ENCODE measurements at places on chromosomes 1 and 21.

- DNase-seq: no peak
Observed at GRCh38 chr1:95731466-95731865, 497.5 kb downstream of the RWDD3 start.

- DNase-seq: no peak
Observed at GRCh38 chr21:16308269-16308668, 578.5 kb downstream of the USP25 start.

DNA sequence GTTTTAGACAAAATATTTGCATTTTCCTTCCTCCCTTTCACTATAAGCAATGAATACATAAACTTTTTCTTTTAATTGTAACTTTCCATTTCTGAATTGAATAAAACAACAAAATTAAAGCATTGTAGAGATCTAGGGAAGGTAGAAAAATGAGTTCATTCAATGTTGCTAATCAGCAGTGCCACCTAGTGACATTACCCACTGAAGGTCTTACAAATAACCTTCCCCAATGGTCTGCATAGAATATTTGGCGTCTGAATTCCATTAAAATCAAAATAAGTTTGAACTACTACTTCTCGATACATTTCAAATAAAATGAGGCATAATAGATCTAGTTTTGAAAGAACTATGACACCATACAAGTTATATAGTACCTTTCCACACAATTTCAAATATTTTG, 19.6 kb downstream of the FH start:
- DNase-seq: no peak

GRCh38 chr1:4336507-4336906, 317.9 kb upstream of the AJAP1 start:
- no peak for DNase-seq

GRCh38 chr1:109370712-109371340, 26.9 kb downstream of the SORT1 start:
- no peak for DNase-seq

- DNase-seq: no peak
Observed at GRCh38 chr1:223780949-223781348, 64.8 kb downstream of the TP53BP2 start.
